ENCODE measurements at places on chromosomes 2 and 18. TPM values are rescaled to one million over a fixed set of nuclear protein-coding genes. Genes with fewer than 3 reads are reported as not detected.

TEKT4 gene
- total RNA-seq: not detected

PROKR1 gene
- total RNA-seq: not detected

C2orf92 gene
- total RNA-seq: 0.81 TPM

DPP4 gene
- total RNA-seq: 0.44 TPM

MTCL1 gene
- 65.5 TPM for total RNA-seq

LTBP1 gene
- 29.1 TPM for total RNA-seq

TMEM200C gene
- total RNA-seq: not detected

MTA3 gene
- total RNA-seq: 25.8 TPM

CRYBA2 gene
- not detected for total RNA-seq

GPR17 gene
- total RNA-seq: 0.06 TPM

TLX2 gene
- 0.30 TPM for total RNA-seq

TSGA10 gene
- 1.5 TPM for total RNA-seq

CRACDL gene
- total RNA-seq: 0.54 TPM

ALK gene
- not detected for total RNA-seq

ABCG8 gene
- not detected for total RNA-seq

GULP1 gene
- 52.8 TPM for total RNA-seq

SERPINB12 gene
- not detected for total RNA-seq

CPLX4 gene
- total RNA-seq: not detected

MAPK4 gene
- total RNA-seq: 0.07 TPM

UNC80 gene
- total RNA-seq: not detected

RAD51AP2 gene
- total RNA-seq: not detected

SCN1A gene
- total RNA-seq: not detected

CDH2 gene
- total RNA-seq: 48.7 TPM

FRZB gene
- 0.07 TPM for total RNA-seq

SPC25 gene
- 21.9 TPM for total RNA-seq

PRKAG3 gene
- total RNA-seq: not detected

MFSD2B gene
- 0.15 TPM for total RNA-seq

Measured in A549 treated with DMSO at 1 μM for 4 hours (cell line).